ENCODE measurements at places on chromosomes 11 and 22.

GRCh38 chr11:60995798-60996197 lies 24.3 kb downstream of the CD6 start:
- DNase-seq: no peak

- no peak for DNase-seq
These were observed 9.6 kb upstream of the UCP3 start for GRCh38 chr11:74018331-74019005.

GRCh38 chr11:86287468-86287796 lies 14.6 kb upstream of the HIKESHI start:
- no peak for DNase-seq

- DNase-seq: no peak
These were observed 36.9 kb downstream of the PPP2R1B start for GRCh38 chr11:111729071-111729830.

DNA sequence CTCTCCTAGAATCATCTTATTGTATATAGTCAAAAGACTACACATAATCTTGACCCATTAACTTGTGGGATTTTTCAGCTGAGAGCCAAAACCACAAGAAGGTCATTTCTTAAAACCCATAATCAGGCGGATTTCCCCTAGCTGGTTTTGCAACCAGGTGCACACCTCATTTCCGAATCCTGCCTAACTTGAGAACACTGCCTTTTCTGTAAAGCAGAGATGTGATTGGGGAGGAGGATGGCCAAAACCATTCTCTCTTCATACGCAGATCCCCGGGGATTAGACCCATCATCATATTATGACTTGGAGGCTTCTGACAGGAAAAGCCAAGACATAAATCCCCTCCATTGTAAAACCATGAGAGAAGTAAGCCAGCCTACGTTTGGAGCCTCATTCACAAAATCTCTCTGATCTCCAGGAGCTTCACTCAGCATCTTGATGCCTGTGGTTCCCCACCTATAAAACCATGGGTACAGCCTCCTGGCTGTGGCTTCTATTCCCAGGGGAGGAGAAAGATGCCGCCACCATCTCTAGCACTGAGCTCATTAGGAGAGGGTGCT lies 191.3 kb downstream of the KIF18A start:
- DNase-seq: no peak

- no peak for DNase-seq
These were observed 6.7 kb downstream of the CASTOR1 start for GRCh38 chr22:30282616-30283046.

DNA sequence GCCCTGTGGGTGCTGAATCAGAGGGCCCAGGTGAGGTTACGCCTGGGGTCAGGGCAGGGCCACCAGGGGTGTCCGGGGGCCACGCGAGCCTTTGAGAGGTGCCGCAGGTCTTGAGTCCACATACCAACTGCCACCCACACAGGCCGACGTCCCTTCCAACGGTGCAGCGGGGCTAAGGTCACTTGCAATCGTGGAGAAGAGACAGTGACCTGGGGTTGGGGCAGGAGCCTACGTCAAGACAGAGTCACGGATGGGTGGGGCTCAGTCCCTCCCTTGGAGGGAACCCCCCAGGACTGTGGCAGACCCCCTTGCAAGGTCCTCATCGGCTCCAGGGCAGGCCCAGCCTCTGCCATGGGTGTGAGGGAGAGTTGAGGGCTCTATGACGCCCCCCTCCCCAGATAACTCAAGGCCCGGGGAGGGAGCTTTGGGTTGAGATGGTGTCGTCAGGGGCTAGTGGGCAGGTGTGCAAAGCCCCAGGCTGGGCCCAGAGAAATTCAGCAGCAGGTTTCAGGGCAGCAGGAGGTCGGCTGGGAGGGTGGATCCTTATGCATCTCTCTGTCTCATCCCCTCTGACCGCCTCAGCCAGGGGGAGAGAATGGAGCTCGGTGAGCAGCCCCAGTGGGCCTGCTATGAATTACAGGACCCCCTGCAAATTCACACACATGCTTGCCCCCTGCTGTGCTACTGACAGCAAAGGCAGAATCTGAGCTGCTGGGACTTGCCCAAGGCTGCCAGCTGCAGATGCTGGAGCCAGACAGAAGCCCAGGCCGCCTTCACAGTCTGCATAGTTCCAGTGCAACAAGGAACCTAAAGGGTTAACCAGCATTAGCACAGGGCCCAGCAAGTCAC lies 60.0 kb downstream of the MYEOV start:
- peak; percentile 13 for DNase-seq

- no peak for DNase-seq
These were observed 16.0 kb downstream of the KREMEN1 start for GRCh38 chr22:29088809-29089208.

- no peak for DNase-seq
These were observed 537.4 kb upstream of the B3GAT1 start for GRCh38 chr11:134949121-134950090.

Data from activated naive CD4-positive, alpha-beta T cell treated with anti-CD3 and anti-CD28 coated beads, Interleukin-2, amount 10 ng/mL, durations not matched to agents 7 days and 5 days (primary cell).